ENCODE measurements at places on chromosomes 5 and 9. TPM values are rescaled to one million over a fixed set of nuclear protein-coding genes. Genes with fewer than 3 reads are reported as not detected.

The PRRX2 gene
- total RNA-seq, result 8.6 TPM

The SOX30 gene
- not detected for total RNA-seq

The NMUR2 gene
- not detected for total RNA-seq

DNA sequence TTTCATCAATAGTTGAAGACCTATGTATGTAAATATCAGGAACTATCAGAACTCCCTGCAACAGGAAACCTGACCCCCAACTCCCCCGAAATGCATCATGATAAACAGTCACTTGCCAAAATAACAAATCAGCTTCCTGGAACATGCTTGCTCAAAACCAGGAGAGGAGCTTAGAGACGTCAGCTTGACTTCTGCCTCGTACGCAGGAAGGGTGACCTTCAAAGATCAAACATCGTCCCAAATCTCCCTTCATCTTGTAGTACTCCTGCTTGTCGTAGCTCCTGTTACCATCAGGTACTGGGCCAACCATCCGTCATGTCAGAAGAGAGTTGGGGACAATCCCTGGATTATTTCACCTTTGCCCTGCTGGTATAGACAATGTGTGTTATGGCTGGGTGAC, 396.1 kb downstream of the GADD45G start:
- no peak for DNase-seq

GRCh38 chr5:151703780-151704179, 17.1 kb upstream of the SPARC start:
- no peak for DNase-seq

DNA sequence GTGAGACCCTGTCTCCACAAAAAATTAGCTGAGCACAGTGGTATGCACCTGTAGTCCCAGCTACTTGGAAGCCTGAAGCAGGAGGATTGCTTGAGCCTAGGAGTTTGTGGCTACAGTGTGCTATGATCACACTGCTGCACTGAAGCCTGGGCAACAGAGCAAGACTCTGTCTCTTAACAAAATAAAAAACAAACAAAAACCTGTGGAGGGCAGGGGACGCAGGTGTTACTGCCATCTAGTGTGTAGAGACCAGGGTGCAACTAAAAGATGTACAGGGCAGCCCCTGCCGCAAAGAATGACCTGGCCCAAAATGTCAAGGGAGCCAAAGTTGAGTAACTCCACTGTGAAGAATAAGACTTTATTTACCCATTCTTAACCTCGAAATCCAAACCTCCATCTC, 27.1 kb downstream of the ASPN start:
- no peak for DNase-seq

DNA sequence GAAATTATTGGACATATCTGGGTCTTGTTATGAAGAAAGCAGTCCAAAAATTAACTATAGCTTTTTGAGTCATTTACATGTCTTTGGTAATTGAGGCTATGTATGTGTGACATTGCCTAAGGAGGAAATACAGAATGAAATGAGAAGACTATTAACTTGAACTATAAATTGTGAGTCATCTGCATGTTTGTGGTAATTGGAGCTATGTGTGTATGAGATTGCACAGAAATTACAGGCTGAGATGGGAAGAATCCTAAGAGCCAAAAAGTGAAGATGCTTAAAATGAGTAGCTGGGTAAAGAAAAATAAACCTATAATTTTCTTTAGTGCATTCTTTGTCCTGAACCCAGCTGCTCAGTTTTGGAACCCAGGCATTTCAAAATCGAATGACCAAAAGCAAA, 747.6 kb upstream of the EDIL3 start:
- DNase-seq, result no peak

DNA sequence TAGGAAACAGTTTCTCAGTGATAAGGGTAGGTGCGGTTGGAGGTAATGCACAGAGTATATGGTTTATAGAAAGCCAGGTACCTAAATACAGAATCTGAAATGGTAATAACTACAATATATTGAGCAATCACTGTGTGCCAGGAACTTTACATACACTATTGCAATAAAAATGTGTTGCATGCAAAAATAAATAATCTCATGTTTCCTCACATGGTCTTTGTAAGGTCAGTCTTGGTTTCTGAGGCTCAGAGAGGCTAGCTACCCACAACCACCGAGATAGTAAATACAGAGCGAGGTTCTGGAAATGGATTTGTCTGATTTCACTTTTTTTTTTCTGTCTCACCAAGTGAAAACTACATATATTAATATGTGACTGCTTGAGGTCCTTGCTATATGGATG, 128.9 kb downstream of the CAMK4 start:
- DNase-seq, result no peak

Data from urinary bladder (tissue), 4 donors.